ENCODE measurements at places on chromosomes 6 and 20.

DNA sequence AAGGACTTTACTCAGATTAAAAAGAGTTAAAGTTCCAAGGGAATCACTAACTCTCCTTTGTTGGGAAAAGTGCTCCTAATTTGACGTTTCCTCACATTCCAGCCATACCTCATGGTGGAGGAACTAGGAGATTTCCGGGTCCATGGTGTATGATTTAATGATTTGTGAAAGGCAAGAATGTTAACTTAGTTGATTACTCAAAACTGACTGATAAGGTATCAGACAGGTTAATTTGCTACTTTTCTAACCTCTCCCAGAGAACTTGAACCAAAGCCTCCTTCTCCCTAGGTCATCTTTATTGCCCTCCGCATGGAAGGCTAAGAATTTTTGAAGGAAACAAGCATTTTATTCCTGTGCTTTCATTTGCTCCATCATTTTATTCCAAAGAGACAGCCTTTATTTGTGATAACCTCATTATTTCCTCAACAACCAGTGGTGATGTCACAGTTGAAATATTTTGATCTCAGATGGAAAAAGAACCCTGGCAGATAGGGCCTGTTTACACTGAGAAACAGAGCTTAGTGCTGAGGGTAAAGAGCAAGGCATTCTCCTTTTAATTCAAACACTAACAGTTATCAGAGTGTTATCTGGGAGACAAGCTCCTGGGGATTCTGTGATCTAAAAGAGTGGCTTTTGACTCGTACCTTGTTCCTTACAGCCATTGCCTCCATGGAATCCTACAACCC lies 57.4 kb upstream of the BMP2 start:
- DNase-seq, result no peak

DNA sequence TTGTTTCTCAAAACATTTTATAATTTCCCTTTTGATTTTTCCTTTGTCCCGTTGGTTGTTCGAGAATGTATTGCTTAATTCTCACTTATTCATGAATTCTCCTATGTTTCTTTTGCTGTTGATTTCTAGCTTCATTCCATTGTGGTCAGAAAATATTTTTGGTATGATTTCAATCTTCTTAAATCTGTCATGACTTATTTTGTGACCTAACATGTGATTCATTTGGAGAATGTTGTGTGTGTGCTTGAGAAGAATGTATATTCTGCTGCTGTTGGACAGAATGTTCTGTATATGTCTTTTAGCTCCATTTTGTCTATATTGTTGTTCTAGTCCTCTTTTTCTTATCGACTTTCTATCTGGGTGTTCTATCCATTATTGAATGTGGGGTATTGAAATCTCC lies 286.2 kb upstream of the RNF217 start:
- DNase-seq, result no peak

DNA sequence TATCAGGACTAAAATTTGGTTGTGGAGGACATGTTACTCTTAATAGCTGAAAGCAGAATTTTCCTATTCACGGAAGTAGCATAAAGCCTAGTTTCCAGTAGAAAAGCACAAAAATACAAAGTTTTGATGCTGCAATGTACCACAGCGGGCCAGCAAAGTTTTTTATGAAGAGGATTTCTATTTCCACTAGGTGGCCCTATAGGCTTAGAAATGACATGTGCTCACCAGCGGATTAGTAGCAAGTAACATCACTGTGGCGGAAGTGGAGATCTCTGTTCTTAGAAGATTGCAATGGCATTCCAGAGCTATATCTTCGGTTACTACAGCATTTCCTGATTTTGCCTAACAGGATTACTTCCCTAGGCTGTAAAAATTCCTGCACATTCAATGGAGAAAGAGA lies 1219.0 kb upstream of the EYS start:
- no peak for DNase-seq

- no peak for DNase-seq
Observed at GRCh38 chr6:118444796-118445195, 103.3 kb upstream of the PLN start.

GRCh38 chr6:83852528-83853177 lies 507 bp upstream of the RIPPLY2 start:
- DNase-seq, result no peak

- DNase-seq, result peak; percentile 56
Observed at GRCh38 chr6:158040051-158040803, 58.6 kb downstream of the SYNJ2 start.

- DNase-seq, result peak; percentile 64
Observed at GRCh38 chr6:130513770-130514169, 148.0 kb downstream of the TMEM200A start.

- no peak for DNase-seq
Observed at GRCh38 chr6:107714104-107714503, 110.0 kb downstream of the SCML4 start.

- DNase-seq, result no peak
Observed at GRCh38 chr20:45588800-45589199, 9.7 kb upstream of the WFDC8 start.

- no peak for DNase-seq
Observed at GRCh38 chr20:4904127-4904860, 97.0 kb downstream of the SLC23A2 start.

GRCh38 chr20:49936153-49937026 lies at the start of gene RNF114:
TSS of gene RNF114 (plus strand) at chr20:49936397. CDS start at chr20:49936413, 16 bp downstream.
- peak; percentile 97 for DNase-seq

DNA sequence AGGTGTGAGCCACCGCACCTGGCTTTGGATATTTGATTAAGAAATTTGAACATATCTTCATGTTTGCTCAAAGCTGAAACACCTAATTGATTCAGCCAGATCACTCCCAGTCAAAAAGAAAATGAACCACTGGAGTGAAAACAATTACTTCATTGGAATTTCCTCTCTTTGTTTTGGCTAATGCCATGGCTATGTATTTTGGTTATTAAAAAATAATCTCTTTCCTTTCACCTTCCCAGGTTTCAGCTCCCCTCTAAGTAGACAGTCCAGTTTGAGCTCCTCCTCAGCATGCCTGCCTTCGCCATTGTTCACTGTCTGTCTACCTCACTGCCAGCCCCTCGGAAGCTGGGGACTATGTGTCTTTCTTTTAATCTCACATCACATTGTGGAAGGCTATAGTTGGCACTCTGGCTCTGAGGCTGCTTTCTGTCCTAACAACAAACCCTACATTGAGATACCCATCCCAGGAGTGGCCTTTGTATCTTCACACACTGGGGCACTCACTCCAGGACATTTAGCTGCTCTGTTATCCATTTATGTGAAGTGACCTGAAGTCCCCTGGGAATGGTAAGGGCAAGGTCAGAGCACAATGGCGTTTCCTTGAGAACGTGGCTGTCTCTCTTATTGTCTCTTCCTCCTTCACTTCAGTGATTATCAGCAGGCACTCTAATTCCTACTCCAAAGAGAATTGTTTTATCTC lies 764.0 kb upstream of the CITED2 start:
- no peak for DNase-seq

DNA sequence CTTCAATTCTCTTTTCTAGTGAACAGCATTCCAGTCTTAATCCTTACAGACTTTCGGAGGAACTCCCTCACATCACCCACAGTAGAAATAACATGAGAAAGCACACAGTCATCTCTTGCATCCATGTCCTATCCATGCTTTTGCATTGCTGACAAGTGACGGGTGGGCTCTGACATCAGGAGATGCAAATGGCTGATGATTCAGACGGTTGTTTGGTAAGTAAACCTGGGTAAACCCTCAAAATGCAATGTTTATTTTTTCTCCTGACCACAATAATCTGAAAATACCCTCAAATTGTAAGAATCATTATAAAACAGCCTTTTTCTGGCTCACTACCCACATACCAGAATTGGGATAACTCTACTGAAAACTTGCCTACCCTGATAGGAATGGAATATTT lies 792.0 kb downstream of the MAFB start:
- DNase-seq, result no peak

DNA sequence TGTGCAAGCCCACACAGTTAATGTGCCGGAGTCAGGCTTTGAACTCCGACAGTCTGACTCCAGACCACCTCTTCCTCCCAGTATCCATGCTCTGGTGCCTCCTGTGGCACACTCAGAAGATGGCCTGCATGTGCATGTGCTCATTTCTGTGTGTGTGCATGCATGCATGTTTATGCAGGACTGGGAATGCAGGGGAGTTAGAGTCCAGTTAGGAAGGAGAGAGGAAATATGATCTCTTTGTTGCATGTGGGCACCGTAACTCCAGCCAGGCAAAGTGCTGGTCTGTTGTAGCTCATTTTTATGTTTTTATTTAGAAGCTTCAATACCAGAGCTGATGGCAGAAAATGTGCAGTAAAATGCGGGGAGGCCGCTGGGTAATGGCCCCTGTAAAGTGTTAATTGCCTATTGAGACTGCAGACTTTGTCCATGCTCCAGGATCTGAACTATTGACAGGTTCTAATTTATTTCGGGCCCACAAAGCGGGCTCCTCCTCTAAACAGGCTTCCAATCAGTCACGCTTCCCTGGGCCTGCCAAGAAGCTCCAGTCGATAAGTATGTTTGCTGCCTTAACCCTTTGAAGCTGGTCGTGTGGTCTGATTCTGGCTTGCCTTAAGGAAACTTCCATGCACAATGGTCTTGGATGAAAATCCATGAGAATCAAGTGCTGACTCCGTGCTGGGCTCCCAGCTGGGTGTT lies 248.3 kb downstream of the DHX35 start:
- no peak for DNase-seq

DNA sequence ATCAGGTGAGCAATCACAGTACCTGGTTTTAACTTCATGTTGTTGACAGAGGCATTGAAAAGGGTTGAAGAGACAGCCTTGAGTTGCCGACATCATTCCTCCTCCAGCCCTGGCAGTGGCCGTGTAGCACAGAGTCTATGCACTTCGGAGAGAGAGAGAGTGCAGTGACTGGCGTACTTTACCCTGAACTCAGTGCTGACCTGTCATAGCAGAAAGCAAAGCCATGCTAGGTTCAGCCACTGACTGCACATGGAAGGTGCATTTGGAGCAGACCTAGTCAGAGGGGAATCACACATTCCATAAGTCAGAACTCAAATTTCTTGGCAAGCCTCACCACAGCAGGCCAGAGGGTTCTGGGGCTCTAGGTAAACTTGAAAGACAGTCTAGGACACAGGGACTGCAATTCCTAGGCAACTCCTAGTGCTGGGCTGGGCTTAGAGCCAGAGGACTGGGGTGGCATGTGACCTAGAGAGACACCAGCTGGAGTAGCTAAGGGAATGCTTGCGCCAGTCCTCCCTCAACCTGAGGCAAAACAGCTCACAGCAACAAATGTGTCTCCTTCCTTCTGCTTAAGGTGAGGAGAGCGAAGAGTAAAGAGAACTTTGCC lies 69.1 kb downstream of the ELOVL4 start:
- DNase-seq, result peak; percentile 8

- no peak for DNase-seq
Observed at GRCh38 chr20:39623584-39624234, 661.6 kb downstream of the DHX35 start.

DNA sequence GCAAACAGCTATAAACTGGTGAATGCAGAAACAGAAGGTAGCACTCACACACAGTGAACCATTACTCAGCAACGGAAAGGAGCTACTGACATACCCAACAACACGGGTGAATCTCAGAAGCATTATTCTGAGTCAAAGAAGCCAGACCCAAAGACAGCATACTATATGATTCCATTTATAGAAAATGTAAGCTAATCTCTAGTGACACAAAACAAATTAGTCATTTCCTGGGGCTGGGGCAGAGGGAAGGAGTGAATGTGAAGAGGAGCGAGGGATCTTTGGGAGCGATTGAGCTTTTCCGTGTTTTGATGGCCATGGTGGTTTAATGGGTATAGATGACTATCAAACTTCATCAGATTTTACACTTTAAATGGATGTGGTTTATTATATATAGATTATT lies 614.6 kb downstream of the DHX35 start:
- DNase-seq, result no peak

GRCh38 chr20:46200582-46201570 lies 82.8 kb downstream of the CD40 start:
- DNase-seq, result peak; percentile 29

GRCh38 chr20:45415822-45416637 lies at the start of gene PIGT:
TSS of gene PIGT (plus strand) at chr20:45416141. CDS start at chr20:45416157, 16 bp downstream.
- DNase-seq, result peak; percentile 94

DNA sequence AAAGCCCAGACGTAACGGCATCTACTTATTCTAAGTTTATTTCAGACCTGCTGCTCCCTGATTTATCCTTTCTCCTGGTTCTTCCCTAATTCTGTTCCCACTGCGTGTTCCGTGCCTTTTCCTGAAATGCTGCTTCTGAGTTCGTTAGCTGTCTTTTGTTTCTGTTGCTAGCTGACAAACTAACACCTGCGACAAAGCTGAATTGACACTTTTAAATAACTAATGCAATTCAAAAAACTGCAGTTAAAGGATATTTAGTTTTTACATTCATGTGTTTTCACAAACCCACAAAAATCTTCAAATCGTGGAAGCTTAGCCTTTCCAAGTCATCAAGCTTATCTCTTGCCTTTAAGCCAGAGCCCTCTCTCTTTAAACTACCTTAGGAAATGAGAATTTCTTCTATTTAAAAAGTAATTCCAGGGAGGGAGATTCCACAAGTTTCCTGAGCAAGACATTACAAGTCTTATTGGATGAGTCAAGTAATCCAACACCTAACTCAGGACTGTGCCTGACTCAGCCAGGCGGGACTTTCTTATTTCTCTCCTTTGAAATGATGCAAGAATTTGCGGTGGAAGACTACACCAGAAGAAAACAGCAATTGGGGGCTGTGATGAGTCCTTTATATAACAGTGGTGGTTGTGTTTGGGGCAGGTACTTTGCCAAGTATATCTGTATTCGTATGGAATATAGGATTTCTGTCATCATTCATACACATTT lies 6.3 kb downstream of the ADTRP start:
- peak; percentile 46 for DNase-seq

GRCh38 chr6:170134031-170134470 lies 156.8 kb downstream of the DLL1 start:
- DNase-seq, result no peak

- no peak for DNase-seq
Observed at GRCh38 chr20:36175016-36175415, 20.5 kb downstream of the EPB41L1 start.

- DNase-seq, result no peak
Observed at GRCh38 chr20:31758991-31759390, 19.9 kb downstream of the TPX2 start.

GRCh38 chr20:8454137-8454712 lies 322.2 kb downstream of the PLCB1 start:
- DNase-seq, result peak; percentile 16

- DNase-seq, result peak; percentile 72
Observed at GRCh38 chr6:14734416-14735340, 511.2 kb upstream of the JARID2 start.

DNA sequence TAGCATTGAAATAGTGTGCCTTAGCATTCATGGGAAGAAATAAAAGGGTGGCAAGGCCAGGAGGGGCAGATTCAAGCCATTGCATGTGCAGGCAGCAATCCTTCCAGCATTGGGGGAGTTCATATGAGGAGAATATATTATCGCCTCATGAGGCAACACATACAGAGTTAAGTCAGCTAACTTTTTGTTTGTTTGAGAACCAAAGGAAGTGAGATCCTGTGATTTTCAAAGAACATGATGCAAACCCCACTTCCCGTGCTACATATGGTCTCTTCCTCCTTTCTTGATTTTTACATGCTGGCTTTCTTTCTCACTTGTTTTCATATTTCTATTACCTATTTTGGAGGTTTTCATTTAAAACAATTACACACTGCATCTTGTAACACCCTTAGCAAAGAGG lies 579.7 kb upstream of the ARID1B start:
- peak; percentile 6 for DNase-seq

GRCh38 chr6:141726248-141726647 lies 406.5 kb upstream of the GJE1 start:
- peak; percentile 77 for DNase-seq

- no peak for DNase-seq
Observed at GRCh38 chr6:105897131-105897530, 189.0 kb upstream of the PRDM1 start.

GRCh38 chr20:44153636-44154043 lies 33.3 kb downstream of the JPH2 start:
- no peak for DNase-seq
